ENCODE measurements at places on chromosomes 2 and 18.

GRCh38 chr2:236673126-236673822 is 103.6 kb downstream of the ACKR3 start:
- DNase-seq, result no peak

- no peak for DNase-seq
Measured at GRCh38 chr2:85996591-85996990, 107.8 kb upstream of the ST3GAL5 start.

DNA sequence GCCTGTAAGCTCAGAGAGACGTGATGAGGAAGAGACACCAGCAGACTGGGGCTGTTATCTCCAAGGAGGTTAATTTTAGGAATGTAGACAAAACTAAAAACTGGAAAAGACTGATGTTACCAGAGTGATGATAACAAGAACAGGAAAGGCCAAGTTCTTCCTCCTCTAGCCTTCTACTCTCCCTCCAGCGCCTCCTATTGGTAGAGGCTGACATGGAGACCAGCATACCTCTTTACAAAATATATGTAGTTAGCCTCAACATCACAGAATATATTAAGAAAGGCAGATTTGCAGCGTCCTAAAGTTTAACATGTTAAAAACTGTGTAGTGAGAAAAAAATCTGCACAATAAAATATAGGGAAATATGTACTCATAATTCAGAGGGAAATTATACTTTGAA is 66.0 kb downstream of the TCF4 start:
- DNase-seq, result no peak

DNA sequence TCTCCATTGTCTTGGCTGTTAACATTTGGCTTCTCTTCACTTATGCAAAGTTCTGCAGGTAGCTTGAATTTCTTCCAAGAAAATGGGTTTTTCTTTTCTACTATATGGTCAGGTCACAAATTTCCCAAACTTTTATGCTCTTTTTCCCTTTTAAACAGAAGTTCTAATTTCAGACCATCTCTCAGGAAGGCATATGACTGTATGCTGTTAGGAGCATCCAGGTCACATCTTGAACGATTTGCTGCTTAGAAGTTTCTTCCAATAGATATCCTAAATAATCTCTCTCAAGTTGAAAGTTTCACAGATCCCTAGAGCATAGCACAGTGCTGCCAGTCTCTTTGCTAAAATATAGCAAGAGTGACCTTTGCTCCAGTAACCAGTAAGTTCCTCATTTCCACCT is 932.5 kb downstream of the DPP10 start:
- no peak for DNase-seq

DNA sequence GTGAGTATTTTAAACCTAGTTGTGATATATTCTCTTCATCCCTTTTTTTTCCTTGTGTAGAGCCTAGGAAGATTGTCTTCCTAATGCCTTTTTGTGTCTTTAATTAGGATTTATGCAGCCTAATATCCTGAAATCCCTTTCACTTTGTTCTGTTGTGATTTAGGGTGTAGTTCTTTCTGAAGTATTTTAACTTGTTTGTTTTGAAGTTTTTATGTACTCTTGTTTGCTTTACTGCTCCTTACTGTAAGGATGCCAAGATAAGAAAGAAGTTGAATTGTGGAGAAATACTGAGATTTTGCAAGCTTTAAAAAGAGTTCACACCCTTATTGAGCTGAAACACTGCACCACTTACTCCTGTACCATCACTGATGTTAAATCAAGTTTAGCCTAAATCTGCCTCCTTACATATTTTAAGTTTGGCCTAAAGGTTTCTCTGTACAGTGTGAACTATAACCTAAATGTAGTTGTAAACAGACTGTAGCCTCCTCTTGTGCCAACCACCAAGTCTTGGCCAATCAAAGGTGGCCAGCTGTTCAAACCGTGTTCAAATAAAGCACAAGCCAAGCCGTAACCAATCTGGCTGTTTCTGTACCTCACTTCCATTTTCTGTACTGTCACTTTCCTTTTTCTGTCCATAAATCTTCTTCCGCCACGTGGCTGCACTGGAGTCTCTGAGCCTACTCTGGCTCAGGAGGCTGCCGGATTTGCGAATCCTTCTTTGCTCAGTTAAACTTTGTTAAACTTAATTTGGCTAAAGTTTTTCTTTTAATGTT is 17.7 kb upstream of the ACOXL start:
- no peak for DNase-seq

- DNase-seq, result no peak
Measured at GRCh38 chr18:36628435-36629137, 200.2 kb downstream of the TPGS2 start.

DNA sequence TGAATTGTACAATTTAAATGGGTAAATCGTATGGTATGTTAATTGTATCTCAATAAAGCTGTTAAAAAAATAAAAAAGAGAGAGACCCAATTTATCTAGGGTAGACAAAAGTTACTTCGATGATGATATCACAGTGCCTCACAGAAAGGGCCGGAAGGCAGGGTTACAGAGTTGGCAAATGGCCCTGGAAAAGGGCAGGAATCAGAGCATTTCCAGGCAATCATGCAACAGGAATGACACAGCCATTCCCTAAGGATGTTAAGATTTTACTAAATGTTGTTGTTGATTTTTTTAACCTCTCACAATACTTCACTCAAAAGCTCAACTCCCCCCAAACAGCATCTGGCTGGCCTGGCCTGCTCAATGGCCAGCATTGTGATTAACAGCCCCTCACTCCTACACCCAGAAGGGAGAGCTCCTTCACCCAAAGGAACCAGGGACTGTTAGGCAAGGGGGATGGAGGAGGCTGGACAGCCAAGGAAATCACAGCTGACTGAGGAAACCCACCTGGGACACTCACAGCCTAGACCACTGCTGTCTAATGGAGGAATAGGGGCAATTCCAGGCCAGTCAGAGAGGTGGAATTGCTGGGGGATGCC is 7.7 kb upstream of the SP100 start:
- DNase-seq, result no peak

DNA sequence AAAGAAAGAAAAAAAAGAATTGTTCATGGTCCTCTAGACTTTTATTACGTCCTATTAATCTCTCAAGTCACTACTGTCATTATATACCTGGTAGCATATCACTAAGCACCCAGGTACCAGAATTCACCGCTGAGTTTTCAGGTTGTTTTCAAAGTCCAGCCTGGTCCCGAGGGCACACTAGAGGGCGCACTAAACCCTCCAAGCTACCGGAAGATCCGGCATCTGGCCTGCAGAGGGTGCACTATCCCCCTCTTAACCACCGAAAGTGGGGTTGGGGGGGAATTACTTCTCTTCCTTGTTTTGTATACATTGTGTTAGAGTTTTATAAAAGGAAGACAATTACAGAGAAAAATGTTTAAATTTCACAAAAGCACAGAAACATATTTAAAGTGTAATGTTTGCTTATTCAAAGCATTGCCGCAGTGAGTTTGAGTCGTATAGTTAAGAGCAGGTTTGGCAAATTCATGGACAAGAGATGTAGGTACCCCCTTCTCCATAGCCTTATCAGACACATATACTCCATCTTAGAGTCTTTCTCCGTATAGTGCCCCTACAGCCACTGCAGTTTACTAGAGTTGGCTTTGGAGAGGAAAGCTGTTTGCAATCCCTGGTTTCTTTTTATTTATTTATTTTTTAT is 19.2 kb downstream of the MOGAT1 start:
- peak; percentile 33 for DNase-seq

DNA sequence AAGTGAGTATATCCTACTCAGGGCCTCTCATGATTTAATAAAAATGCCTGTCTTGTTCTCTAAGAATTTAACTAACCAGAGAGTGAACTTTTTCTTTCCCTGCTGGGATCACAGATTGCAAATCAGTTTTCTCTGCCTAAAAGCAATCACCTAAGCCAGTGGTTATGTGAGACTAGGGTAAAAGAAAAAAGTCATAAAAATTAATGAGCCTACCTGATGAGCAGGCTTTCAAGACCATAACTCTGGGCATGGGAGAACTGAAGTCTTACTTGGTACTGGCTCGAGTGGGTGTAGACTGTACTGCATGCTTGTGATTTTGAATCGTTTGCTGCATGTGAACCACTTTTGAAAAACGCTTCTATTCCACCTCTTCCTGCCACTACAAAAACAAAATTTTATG is 1677.0 kb upstream of the LRRTM1 start:
- DNase-seq, result no peak

GRCh38 chr18:65017372-65017760 is 733.4 kb upstream of the CDH7 start:
- no peak for DNase-seq

GRCh38 chr2:96090196-96090926 is 26.0 kb downstream of the ADRA2B start:
- no peak for DNase-seq

- DNase-seq, result no peak
Measured at GRCh38 chr18:68418226-68418868, 296.6 kb downstream of the TMX3 start.

- no peak for DNase-seq
Measured at GRCh38 chr2:54347622-54348021, 91.6 kb upstream of the TSPYL6 start.

GRCh38 chr2:123073371-123073770 is 951.7 kb upstream of the CNTNAP5 start:
- no peak for DNase-seq

DNA sequence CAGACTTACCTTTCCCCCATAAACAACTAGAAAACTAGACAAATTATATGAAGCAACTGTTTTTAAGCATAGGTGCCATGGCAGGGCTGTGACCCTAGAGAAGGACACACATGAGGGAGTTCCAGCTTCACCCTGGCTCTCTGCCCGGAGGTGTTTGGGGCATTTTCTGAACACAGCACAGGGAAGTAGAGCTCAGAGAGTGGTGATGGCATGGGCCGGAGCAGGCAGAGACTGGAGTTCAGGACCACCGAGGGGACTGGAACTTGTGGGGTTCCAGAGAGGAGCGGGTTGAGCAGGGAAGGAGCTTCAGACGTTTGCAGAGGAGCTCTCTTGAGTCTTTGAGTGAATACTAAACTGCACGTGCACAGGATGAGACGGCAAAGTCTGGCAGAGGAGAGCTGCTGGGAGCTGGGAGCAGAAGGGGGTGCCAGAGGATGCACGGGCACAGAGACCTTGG is 26.5 kb upstream of the KLF11 start:
- no peak for DNase-seq

DNA sequence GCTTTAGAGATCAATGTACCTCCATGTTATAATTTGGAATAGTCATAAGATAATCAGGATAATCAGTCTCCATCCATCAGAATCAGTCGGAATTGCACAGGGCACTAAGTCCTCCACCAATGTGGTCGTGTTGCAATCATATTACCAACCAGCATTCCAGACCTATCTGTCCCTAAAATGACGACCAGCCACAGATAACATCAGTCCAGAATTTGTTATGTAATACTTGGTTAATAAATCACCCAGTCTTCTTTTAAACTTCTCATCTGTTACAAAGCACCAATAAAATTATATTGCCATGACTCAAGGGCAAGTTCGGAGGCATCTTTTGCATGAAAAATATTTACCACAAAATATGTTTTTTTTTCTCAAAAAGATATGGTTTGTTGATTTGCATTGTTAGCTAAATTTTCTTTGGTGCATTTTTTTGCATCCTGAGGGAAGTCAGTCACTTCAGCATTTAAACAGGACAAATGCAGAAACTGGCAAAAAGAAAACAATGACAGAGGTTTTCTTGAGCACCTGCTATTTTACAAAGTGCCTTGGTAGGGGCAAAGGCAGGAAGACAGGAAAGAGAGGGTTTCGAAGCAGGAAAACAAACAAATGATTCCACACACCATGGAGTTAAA is 29.3 kb downstream of the PIEZO2 start:
- no peak for DNase-seq

Data from GM06990 (cell line).